Astrocyte (in vitro differentiated cells and primary cell): ENCODE measurements at places on chromosomes 16 and 17. TPM values are rescaled to one million over a fixed set of nuclear protein-coding genes. Genes with fewer than 3 reads are reported as not detected.

- H3K27me3 ChIP-seq: peaks cover 8% of the 10 kb centered on the region
- no peaks in the 10 kb centered on the region for H3K4me1 ChIP-seq
- DNase-seq: no peak
- H3K27ac ChIP-seq: no peak overlapping the region
- no peaks in the 10 kb centered on the region for H3K36me3 ChIP-seq
Measured at GRCh38 chr16:68770671-68771070, 33.6 kb downstream of the CDH1 start.

DNA sequence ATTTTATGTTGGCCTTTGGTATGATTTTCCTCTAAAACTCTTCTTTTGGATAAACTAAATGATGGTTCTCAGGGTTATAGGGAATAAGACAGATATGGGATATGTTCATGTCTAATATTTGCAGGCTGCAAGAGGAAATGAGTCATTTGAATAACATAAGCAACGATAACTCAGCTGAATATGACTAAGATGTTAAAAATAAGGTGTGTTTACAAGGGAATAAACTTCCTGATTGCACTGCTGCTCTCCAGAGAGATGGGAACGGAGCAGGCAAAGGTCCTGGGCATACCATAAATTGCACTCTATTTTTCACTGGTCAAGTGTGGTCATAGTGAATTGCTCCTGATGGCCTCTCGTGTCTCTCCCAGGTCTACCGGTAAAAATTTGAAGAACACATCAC is 666.2 kb downstream of the TOX3 start:
- DNase-seq: peak; percentile 85
- peaks cover 23% of the 10 kb centered on the region for H3K4me1 ChIP-seq
- no peaks in the 10 kb centered on the region for H3K36me3 ChIP-seq
- peak overlapping the region; percentile 5 for H3K4me3 ChIP-seq
- peak overlapping the region; percentile 71 for H3K27ac ChIP-seq

DNA sequence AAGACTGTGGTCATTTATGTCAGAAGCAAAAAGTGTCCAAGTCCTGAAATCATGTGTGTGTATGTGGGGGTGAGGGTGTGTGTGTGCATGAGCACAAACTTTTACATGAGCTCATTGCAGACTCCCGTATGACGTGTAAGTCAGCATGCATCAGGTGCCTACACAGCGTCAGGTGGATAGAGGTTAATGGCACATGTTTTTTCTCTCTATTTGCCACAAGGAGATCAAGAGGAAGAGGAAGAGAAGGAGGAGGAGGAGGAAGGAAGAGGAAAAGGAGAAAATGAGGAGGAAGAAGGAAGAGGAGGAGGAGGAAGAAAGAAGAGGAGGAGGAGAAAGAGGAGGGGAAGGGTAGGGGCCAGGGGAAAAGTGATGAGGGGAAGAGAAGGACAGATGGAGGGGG is 178.0 kb upstream of the DYNLRB2 start:
- no peak for DNase-seq
- no peaks in the 10 kb centered on the region for H3K4me1 ChIP-seq
- no peaks in the 10 kb centered on the region for H3K36me3 ChIP-seq
- no peak overlapping the region for H3K27ac ChIP-seq

- peaks cover 3% of the 10 kb centered on the region for H3K4me1 ChIP-seq
- H3K4me3 ChIP-seq: no peak overlapping the region
- no peaks in the 10 kb centered on the region for H3K27me3 ChIP-seq
- H3K27ac ChIP-seq: peak overlapping the region; percentile 31
Measured at GRCh38 chr16:47574091-47575054, 113.2 kb downstream of the PHKB start.

Gene FBF1
- total RNA-seq: 5.1 and 5.2 TPM in 2 replicates

Gene TANC2
- total RNA-seq: 62.2 and 66.9 TPM in 2 replicates

Gene SLC22A31
- 0.58 and 1.3 TPM in 2 replicates for total RNA-seq
